Hematopoietic multipotent progenitor cell treated with erythropoietin and hydrocortisone succinate and interleukin-3 and kit ligand, for 8 days (in vitro differentiated cells): ENCODE measurements at places on chromosomes 3 and 15.

DNA sequence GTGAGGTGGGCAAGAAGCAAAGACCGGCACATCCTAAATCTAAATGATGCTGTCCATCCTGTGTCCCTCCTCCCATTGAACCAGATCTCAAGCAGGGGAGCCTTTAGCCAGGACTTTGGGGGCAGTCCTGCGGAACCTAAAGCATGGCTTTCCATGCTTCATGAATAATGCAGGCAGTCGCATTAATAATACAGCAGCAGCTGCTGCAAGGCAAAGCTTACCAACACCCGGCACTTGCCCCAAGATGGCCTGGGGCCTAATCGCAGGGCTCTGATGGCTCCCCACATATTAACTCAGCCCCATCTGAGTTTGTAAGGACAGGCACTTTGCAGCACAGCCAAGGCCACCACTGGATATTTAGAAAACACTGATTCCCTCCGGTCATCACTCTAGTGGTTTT lies 114.4 kb downstream of the NTRK3 start:
- DNase-seq = no peak

GRCh38 chr15:98169551-98169950 lies 209.0 kb downstream of the ARRDC4 start:
- DNase-seq = peak; percentile 6

- DNase-seq = no peak
Measured at GRCh38 chr3:127428344-127428997, 140.6 kb upstream of the PRR20G start.

GRCh38 chr3:11272906-11273574 lies 843 bp downstream of the ATG7 start:
- no peak for DNase-seq

DNA sequence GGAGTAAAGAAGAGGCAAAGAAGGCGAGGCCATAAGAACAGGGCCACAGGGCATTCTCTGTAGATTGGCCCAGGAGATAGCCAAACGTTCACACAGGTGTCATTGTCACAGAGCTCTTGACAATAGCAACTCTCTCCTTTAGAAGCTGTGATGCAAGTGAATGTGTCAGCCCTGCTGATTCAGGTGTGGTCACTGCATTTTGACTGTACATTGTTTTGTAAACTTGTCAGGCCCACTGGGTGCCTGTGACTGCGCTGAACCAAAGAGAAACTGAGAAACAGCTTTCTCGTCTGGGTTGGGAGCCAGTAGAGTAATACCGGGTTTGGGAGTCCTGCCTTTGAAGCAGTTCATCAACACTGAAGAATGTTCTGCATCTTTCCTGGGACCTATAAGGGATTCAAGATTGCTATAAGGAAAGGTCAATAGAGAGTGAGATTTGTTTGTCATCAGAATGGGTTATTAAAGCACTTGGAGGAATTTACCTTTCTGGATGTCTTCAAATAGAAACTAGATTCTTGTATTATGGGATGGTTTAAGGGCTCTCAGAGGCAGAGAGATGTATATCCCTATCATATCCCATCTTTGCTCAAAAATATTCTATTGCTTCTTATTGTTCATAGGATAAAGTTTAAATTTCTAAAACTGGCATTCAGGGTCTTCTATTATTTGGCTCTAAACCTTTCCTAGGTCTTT lies 45.4 kb downstream of the TMEM45A start:
- DNase-seq = no peak

DNA sequence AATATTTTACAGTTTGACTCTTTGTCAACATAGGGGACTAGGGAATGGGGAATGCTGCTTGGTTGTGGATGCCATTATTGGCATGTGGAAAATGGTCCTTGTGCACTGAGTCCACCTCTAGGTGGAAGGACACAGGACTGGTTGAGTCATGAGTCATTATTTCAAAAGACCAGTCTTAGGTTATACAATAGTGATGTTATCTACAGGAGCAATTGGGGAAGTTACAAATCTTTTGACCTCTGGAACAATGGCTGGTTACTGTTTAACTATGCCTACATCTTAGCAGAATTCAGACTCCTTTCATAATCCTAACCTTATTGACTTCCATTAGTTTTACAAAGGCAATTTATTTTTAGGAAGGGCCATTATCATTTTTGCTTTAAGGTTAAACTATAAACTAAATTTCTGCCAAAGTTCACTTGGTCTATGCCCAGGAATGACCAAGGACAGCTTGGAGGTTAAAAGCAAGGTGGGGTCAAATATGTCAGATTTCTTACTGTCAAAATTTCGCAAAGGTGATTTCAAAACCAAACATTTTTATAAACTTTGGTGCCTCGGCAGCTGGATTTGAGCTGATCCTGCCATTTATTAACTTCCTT lies 11.8 kb upstream of the CCR8 start:
- peak; percentile 21 for DNase-seq

GRCh38 chr15:83842281-83842680 lies 188.4 kb downstream of the ADAMTSL3 start:
- DNase-seq = no peak

GRCh38 chr3:186247821-186248814 lies 113.9 kb downstream of the DGKG start:
- peak; percentile 26 for DNase-seq

DNA sequence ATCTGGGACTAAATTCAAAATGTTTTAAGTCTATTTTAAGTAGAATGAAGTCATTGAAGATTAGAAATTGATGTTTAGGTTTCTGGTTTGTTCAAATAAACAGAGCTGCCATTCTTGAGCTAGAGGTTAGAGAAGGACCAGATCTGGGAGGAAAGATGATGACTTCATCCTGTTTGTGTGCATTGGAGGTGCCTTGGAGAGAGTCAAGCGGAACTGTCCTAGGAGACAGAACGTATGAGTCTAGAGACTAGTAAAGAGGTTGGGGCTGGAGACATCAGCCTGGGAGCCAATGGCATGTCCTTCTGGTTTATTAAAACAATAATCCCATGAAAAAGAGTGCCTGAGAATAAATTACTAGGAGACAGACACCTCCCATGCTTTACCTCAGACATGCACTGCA lies 303.4 kb downstream of the KBTBD8 start:
- no peak for DNase-seq

DNA sequence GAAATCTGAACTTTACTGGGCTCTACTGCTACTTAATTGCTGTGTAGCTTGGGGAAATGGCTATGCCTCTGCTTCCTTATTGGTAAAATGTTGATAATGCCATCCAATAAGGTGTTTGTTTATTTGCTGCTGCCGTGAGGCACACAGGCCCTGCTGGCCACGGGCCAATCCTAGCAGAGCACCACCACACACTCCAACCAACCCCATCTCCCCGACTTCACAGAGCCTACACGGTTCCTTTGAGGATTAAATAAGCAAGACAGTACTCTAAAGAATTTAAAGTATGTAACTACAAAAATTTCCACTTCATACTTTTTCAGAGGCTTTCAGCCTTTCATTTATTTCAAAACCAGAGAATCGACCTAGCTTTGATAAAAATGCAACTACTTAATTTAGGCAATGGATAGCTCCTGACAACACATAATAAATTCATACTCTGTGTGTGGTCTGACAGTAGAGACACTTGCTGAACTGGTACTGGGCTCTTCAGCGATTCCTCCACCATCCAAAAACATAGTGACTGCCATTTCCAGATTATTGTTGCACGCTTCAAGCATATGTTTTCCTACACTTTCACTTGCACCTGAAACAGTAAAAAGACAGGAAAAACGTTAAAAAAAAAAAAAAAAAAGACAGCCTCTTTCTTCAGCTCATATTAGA lies 25.3 kb downstream of the UBXN7 start:
- no peak for DNase-seq

GRCh38 chr3:134934933-134935332 lies 139.9 kb downstream of the EPHB1 start:
- no peak for DNase-seq
